Stimulated activated CD4-positive, alpha-beta T cell treated with anti-CD3 and anti-CD28 coated beads, Interleukin-4, amount 100 ng/mL, for 24 hours (primary cell): ENCODE measurements at places on chromosomes 16 and 17.

DNA sequence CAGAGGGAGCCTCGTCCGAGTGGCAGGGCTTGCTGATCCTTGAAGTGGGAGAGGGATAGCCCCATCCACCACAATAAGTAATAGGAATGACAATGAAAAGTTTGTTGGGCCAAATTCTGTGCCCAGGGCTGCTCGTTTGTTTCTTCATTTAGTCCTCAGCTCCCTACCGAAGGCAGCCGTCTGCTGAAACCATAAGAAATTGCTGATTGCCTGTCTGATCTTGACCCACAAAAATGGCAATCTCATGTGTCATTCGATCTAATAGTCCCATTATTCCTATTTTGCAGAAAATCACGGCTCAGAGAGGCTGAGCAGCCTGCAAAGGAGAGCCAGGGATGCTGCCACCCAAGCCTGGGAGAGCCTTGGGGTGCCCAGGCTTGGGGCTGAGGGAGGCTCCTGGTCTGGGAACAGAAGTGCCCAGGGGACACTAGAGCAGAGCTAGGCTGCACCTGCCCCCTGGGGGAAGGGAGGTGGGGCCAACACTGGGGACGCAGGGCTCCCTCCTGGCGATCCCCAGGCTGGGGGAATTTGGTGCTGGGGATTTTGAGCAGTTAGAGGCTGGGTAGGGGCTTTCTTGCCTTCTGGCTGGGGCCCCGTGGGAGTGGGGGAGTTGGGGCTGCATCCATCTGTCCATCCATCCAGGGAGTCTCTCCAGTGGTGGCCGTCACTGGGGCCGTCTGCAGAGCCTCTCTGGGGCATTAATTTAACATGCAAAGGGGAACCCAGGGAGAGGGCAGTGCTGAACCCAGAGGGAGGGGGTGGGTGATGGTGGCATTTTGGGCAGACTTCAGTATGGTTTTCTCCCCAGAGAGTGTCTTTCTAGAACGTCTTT is 53.5 kb downstream of the SOCS1 start:
- DNase-seq: no peak

- DNase-seq: no peak
These were observed 10.5 kb downstream of the EMC8 start for GRCh38 chr16:85788819-85789218.

DNA sequence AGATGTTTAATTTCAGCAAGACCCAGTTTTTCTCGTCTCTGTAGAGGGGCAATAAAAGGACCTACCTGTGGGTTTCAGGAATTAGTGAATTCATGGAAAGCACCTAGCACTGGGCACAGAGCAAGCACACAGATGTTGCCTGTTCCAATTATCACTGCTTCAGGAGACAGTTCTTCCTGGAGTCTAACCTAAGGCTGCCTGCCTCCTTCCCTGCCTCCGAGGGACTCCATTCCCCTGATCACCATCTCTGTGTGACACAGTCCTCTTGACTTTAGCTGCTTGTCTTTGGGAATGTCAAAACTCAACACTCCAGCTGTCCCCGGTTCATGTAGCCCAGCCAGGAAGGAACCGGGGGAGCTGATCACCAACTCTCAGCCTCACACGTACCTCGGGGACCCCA is 474.9 kb downstream of the SLC39A11 start:
- no peak for DNase-seq

DNA sequence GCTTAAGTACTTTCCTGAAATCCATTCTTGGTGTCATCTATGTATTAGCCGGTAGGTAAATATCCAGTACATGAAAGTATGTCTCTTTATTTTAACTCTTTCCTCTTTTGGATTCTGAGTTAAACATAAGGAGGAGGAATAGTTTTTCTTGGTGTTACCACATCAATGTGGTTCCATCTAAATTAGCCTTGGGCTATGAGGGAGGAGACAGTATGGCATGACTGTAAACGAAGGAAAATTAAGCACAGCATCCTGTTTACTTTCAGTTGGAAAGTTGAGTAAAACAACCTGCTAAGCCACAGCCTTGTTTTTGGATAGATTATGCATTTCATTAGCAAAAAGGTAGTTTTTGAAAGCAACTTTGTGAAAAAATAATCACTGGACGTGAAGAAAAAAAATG is 693.0 kb upstream of the SOX9 start:
- DNase-seq: no peak

- no peak for DNase-seq
These were observed 42.7 kb upstream of the SMPD3 start for GRCh38 chr16:68490829-68491575.

DNA sequence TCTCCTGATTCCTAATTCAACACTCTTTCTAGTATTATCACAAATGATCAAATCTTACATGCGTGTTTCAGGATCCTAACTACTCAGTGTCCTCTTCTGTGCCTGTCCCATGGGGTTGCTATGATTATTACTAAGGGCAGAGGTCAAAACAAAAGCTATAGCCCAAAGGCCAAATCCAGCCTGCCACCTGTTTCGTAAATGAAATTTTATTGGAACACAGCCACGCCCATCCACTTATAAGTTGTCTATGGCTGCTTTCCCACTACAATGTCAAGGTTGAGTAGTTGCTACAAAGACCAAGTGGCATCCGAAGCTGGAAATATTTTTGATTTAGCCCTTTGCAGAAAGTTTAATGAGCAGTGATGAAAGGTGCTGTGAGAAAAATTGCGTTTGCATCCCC is 336.6 kb downstream of the TMEM114 start:
- DNase-seq: no peak

GRCh38 chr17:15663691-15664090 is 20.4 kb downstream of the TRIM16 start:
- no peak for DNase-seq

DNA sequence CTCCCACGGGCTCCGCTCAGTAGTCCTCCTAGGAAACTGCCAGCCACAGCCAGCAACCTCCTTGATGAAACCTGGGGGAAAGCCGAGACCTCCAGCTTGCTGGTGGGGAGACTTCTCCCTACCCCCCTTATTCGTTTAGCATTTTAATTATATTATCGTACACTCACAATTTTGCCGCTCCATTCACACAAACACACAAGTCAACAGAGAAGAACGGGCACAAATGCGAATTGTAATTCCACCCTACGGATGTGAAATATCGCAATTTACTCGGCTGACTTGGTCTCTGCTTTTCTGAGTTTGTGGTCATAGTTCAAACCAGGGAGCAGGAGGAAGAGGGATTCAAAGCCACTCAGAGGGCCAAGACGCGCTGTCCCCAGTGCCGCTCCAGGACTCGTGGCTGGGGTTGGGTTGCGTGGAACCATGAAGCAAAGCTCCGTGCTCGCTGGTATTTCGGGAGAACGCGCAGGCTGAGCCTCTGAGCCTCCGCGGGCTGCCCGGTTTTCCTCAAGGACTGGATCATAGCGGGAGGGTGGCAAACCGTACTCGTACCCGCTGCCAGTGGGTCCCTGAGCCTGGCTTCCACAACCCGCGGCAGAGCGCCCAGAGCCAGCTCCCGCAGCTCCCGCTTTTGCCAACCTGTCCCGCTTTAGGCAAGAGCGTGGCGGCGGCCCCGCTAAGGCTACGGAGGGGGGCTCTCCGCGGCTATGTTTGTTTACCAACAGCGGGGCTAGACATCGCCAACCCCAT is 2.0 kb downstream of the LHX1 start:
- DNase-seq: no peak

DNA sequence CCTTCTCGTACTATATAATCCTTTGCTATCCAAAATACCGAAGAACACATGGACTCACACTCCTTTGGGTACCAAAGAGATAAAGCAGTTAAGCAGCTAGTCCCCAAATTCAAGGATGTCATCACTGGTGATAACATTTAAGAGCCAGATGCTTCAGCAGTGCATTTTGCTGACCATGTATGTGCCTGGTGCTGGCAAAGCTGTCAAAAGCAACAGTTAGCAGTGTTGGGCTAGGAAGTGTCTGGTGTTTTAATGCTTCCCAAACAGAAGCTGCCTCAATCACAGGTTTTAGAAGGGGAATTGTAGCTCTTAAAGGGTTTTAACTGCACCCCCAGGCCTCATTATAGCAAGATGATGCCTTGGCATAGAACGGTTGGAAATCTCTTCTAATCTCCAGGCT is 4.7 kb downstream of the FAM117A start:
- DNase-seq: no peak

GRCh38 chr16:70520612-70521297 is 2.6 kb downstream of the COG4 start:
- DNase-seq: peak; percentile 19
